Islet precursor cell (in vitro differentiated cells): ENCODE measurements at places on chromosomes 13 and 19.

- DNase-seq = no peak
Measured at GRCh38 chr19:33613620-33614000, 8.1 kb upstream of the CHST8 start.

- peak; percentile 77 for DNase-seq
Measured at GRCh38 chr19:43504426-43505185, at the start of gene PHLDB3. PHLDB3 (minus strand) TSS chr19:43504746; CDS start chr19:43504118, 628 bp downstream.

GRCh38 chr13:100365680-100366079, 222.9 kb downstream of the GGACT start:
- no peak for DNase-seq

GRCh38 chr19:12893582-12893981, 2.6 kb downstream of the GCDH start:
- DNase-seq = no peak

GRCh38 chr19:5338656-5339197, 1.9 kb downstream of the PTPRS start:
- peak; percentile 61 for DNase-seq

GRCh38 chr13:30100226-30100625, 207.1 kb downstream of the KATNAL1 start:
- no peak for DNase-seq

DNA sequence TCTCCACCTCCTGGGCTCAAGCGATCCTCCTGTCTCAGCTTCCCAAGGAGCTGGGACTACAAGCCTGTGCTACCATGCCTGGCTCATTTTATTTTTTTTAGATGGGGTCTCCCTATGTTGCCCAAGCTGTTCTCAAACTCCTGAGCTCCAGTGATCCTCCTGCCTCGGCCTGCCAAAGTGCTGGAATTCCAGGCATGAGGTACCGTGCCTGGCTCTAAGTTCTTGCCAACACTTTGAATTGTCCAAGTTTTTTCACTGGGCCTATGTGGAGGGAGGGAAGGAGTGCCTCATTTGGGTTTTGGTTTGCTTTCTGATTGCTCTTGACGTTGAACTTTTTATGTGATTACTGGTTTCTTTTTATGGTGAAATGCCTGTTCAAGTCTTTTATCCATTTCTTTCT, 4.4 kb upstream of the UNC13A start:
- no peak for DNase-seq

GRCh38 chr19:49315111-49315510, 9.9 kb downstream of the SLC6A16 start:
- no peak for DNase-seq

- DNase-seq = no peak
Measured at GRCh38 chr13:63308549-63309165, 1893.0 kb upstream of the PCDH20 start.

DNA sequence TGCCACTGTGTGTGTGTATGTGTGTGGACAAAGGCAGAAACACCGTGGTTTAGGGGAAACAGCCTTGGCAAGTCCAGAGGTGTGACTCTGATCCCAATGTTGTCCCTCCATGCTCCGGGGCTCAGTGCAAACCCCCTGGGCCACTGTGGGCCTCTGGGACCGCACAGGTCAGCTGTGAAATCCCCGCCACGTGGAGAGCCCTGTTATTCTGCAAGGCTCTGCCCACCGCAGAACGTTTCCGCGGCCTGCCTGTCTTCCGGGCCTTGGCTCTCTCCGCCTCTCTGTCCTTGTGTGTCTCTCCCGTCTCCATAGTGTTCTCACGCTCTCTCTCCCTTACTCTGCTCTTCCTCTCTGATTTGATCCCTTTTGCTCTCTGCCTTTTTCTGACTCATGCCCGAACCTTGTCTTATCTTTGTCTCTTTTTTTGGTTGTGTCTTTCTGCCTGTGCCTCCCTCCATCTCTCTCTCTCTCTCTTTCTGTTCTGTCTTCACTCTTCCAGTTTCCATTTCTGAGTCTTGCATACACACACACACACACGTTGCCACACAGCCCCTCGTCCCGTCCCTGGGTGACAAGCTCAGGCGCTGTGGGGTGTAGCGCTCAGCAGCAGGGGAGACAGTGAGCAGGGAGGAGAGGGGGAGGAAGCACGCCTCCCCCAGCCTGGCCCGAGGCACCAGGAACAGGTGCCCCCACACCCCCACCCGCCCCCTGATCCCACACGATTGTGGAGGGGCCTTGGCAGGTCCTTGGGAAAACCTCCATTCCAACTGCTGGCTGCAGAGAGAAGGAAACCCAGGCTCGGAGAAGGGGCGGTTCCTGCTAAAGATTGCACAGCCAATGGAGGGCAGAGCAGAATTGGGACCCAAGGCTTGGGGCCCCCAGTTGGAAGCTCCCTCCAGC, 3.0 kb downstream of the TTYH1 start:
- DNase-seq = peak; percentile 72

- DNase-seq = peak; percentile 67
Measured at GRCh38 chr19:574658-575526, 2.5 kb downstream of the BSG start.

DNA sequence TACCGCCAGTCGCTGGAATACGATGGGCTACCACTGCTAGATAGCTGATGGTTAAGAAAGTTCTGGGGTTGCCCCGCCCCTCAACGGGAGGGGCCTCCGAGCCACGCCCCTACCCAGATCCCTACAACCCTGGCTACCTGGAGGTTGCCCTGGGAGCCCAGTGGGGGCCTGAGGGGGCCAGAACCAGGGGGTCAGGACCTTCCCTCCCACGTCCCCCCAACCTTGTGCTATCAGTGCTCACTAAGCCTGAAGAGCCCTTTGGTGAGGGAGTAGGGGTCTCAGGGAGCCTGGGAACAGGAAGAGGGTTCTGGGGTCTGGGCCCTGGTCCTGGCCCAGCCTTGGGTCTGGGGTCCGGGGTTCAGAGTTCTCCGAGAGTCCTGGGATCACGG, 8.9 kb downstream of the OCEL1 start:
- DNase-seq = peak; percentile 72

- no peak for DNase-seq
Measured at GRCh38 chr13:51047434-51048165, 63.5 kb downstream of the C13orf42 start.

DNA sequence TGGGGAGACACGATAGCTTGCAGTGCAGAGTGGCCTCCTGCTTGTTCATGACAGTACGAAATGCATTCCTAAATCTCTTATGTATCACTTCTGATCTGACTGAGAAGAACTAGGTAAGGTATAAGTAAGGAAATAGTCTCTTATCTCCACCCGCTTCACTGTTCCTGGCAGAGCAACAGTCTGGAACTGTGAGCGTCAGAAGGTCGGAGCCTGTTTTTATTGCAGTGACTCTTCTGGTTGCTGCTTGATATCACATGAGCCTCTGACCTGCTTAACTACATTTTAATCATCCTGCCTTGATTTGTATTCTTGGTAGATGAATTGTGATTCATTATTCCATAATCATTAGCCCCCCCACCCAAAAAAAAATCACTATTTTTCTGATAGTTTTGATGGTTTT, 69.0 kb downstream of the COL4A2 start:
- DNase-seq = peak; percentile 38

DNA sequence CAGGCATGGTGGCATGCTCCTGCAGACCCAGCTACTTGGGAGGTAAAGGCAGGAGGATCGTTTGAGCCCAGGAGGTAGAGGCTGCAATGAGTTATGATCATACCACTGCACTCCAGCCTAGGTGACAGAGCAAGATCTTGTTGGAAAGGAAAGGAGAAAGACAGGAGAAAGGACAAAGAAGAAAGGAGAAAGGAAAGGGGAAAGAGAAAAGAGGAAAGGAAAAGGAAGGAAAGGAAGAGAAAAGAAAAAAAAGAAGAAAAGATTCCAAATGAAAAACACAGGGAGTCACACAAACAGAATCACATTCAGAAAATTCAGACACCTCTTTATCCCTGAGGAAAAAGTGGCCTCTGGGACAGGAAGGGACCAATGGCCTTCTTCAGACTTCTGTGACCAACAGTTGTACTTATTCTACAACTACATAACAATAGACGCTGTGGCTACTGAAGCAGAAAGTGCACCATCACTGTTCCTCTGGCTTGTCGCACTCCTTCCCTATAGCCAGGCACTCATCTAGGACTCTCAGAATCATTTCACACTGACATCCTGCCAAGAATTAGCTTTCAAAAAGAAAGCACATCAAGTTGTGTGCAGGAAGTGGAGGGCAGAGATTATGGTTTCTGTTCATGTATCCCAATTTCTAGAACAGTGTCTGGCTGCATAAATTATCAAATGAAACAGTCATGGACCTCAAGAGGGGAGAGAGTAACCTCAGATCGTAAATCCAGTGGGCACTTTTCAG, 5.9 kb downstream of the MTMR6 start:
- no peak for DNase-seq

- no peak for DNase-seq
Measured at GRCh38 chr19:13557756-13558398, 51.6 kb upstream of the CACNA1A start.

- DNase-seq = no peak
Measured at GRCh38 chr13:80973721-80974120, 632.8 kb upstream of the SPRY2 start.

DNA sequence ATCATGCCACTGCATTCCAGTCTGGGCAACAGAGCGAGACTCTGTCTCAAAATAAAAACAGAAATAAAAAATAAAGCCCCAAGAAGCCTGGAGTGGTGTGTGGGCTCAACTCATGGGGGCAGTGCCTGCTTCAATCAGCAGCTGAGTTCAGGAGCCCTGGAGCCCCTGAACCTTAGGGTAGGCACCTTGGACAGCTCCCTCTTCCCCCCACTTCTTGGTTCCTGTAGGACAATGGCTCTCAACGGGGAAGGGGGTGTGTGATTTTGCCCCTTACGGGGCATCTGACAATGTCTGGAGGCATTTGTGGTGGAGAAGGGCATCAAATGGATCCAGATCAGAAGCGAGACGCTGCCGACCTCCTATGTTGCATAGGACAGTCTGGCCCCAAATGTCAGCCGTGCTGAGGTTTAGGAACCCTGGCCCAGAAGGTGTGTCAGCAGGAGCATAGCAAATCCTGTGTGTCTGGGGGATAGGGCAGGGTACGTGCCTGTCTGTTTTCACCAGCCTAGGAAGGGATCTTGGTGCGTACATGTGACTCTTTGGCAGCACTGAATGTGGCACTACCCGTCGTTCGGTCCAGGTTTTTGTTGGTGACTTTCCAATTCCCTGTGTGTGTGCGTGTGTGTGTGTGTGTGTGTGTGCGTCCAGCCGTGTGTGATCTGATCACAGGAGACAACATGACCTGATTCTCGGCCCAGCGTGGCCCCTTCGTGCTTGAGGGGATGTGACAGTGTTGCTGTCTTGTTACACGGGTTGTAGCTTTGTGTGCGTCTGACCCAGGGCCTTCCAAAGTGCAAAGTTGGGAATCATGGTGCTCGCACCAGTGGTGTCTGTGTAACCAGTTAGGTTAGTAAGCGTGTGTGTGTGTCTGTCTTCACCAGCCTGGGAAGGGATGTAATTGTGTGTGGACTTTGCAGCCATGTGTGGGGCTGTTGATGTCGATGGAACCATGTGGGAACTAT, 7.5 kb downstream of the IGLON5 start:
- no peak for DNase-seq

GRCh38 chr13:30881191-30881651, 24.9 kb upstream of the MEDAG start:
- DNase-seq = peak; percentile 24

DNA sequence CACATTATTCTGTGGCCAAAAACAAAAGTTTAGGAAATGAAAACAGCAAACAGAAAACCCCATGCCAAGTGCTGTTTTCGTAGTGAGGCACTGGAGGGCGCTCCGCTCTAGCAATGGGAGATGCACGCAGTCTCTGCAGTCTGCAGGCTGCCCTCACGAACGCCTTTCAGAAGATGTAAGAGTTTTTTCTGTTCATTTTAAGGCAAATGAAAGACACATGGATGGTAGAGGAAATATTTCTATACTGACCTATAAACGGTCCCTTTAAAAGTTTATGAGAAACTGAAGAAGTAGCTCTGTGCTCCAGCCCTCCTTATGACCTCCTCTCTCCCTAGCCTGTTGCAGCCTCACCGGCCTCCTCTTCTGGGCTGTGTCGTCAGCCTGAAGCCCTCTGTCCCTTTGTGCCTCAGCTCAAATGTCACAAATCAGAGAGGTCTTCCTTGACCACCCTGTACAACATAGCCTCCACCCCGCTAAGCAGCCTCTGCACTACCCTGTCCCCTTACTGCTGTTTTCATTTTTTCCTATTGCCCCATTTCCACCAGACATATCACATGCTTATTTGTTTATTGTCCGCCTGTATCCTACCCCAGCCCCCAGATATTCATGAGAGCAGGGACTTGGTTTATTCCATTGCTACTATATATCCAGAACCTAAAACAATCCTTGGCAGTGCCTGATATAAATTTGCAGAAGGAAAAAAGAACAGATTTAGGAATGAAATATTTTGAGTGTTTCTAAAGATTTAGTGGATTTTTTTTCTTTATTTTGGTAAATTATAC, 116.4 kb downstream of the TM9SF2 start:
- peak; percentile 70 for DNase-seq

GRCh38 chr19:8085598-8086408, 33.2 kb downstream of the CCL25 start:
- DNase-seq = no peak

- no peak for DNase-seq
Measured at GRCh38 chr19:45773384-45773783, 4.3 kb upstream of the SIX5 start.

GRCh38 chr19:6866741-6867151, 20.6 kb upstream of the ADGRE1 start:
- no peak for DNase-seq

GRCh38 chr13:31201341-31202031, 1.7 kb downstream of the B3GLCT start:
- DNase-seq = no peak

DNA sequence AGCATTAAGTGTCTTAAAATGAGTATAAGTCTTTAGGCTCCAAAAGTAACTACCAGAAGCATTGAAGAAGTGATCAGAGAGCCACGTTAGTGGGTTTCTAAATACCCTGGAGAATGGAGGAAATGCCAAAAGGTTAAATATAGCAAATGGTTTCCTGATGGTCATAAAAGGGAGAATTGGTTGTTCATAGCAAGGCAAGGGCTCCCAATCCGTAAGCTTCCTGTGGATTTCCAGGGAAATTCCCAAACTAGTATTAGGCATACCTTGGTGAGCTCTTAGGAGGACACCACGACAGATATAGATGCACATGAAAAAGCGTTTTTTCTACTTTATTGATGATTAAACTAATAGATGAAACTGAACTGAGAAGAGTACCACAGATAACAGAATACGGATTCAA, 410.9 kb downstream of the FOXO1 start:
- no peak for DNase-seq

- DNase-seq = peak; percentile 94
Measured at GRCh38 chr19:6060600-6061375, 49.5 kb downstream of the RFX2 start.

- DNase-seq = peak; percentile 97
Measured at GRCh38 chr19:12035220-12036172, at the start of gene ZNF433. ZNF433 (minus strand) TSS chr19:12035679; CDS start chr19:12035539, 140 bp downstream.

GRCh38 chr19:27793128-27793643, 1419.8 kb downstream of the UQCRFS1 start:
- DNase-seq = peak; percentile 95

- no peak for DNase-seq
Measured at GRCh38 chr13:113084094-113084942, 21.3 kb upstream of the F7 start.

DNA sequence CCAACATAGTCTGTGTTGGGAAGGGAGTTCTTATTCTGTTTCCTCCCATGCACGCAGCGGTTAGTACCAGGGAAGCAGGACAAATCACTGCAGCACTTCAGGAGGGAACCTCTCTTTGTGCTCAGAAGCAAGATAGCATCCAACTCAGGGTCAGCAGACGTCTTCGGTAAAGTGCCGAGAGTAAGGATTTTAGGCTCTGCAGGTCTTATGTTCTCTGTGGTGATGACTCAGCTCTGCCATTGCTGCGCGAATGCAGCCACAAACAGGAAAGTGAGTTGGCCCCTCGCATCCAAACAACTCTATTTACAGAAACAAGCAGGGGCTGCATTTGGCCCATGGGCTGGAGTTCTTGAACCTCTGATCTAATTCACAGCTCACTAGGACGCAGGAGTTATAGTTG, 122.1 kb upstream of the SPATA13 start:
- DNase-seq = peak; percentile 90
